ENCODE measurements at places on chromosomes 3 and 15.
A peak's percentile ranks its signal among the peaks of the same experiment; 100 is the strongest.

DNA sequence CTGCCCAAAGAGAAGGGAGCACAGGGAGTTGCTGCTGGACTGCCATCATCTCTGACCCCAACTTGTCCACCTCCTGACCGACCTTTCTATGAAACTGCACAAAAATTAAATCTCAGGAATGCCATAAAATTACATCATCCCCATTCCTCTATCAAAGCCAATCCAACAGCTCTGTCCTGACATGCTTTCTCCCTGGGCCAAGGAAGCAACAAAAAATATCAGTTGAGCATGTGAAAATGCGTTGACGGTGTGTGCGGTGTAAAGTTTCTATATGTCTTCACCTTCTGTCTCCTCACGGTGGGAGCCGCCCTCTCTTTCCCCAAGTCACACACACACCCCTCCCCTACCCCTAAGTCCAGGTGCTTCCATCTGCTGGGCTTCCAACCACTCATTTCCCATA is 3.6 kb upstream of the ZNF774 start:
- DNase-seq: no peak

DNA sequence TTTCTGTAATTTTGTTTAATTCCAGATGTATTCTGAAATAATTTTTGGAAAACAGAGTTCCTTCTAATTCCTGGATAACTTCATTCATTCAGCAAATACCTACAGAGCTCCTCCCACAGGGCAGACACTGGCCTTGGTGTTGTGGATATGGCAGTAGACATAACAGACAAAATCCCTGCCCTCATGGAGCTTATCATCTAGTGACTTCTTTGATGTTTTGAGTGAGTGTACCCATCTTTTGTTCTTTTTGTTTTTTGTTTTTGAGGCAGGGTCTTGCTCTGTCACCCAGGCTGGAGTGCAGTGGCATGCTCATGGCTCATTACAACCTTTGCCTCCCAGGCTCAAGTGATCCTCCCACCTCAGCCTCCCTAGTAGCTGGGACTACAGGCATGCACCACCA is 21.1 kb downstream of the DET1 start:
- DNase-seq: no peak

GRCh38 chr15:58483376-58483775 is 51.6 kb downstream of the LIPC start:
- DNase-seq: no peak

- no peak for DNase-seq
Observed at GRCh38 chr3:12294885-12295580, 6.2 kb downstream of the PPARG start.

GRCh38 chr3:190886945-190887344 is 24.5 kb upstream of the GMNC start:
- DNase-seq: no peak

DNA sequence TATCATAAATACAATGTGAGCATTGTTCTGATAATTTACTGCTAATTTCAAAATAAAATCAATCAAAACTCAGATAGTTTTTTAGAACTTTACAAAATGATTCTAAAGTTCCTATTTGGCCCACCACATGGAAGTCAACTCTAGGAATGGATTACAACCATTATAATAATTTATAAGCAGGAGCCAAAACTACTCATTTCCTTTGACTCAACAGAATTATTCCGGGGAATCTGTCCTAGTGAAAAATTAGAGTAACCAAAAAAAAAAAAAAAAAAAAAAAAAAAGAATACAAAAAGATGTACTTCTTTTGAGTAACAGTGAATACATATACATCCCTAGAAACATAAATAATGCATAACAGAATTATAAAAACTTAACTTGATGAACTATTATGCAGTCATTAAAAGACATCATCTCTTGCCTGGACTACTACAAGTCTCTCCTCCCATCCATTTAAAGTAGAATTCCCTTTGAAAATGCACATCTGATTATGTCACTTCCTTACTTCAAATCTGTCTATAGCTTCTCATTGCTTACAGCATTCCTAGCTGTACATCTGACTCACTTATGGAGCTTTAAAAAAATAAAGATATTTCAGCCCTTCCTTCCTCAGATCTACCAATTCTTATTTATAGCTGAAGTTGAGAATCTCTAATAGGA is 43.4 kb downstream of the HDGFL3 start:
- DNase-seq: no peak

DNA sequence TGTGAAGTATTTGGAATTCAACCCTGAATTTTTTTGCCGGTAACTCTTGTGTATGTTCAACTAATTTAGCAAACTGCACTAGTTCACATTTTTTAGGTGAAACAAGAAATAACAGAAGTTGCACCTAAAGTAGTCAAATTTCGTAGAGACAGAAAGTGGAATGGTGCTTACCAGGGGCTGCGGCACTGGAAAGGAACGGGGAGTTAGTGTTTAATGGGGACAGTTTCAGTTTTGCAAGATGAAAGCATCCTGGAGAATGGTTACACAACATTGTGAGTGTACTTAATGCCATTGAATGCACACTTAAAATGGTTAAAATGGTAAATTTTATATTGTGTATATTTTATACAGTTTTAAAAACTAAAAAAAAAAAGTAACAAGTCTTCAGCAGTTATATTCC is 27.4 kb downstream of the PPARG start:
- no peak for DNase-seq

GRCh38 chr3:60182697-60183096 is 1068.6 kb downstream of the FHIT start:
- no peak for DNase-seq

GRCh38 chr3:183513046-183513706 is 42.3 kb downstream of the KLHL6 start:
- DNase-seq: peak; percentile 48
